Forelimb muscle (tissue), 1 donor: ENCODE measurements at places on chromosomes 11 and 22.

DNA sequence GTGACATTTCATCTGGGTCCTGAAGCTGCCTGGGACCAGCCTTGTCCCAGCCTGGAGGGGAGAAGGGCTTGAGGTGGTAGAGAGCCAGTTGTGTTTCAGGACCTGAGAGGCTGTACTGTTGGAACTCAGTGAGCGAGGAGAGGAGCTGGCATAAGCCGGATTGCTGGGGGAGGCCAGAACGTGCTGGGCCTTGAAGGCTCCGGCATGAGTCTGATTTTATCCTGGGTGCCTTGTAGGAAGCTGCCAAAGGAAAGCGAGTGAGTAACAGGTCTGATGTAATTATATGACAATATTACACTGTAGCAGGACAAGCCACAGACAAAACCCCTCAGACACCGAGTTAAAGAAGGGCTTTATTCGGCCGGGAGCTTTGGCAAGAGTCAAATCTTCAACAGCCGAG, 17.2 kb downstream of the AP2A2 start:
- DNase-seq: no peak

DNA sequence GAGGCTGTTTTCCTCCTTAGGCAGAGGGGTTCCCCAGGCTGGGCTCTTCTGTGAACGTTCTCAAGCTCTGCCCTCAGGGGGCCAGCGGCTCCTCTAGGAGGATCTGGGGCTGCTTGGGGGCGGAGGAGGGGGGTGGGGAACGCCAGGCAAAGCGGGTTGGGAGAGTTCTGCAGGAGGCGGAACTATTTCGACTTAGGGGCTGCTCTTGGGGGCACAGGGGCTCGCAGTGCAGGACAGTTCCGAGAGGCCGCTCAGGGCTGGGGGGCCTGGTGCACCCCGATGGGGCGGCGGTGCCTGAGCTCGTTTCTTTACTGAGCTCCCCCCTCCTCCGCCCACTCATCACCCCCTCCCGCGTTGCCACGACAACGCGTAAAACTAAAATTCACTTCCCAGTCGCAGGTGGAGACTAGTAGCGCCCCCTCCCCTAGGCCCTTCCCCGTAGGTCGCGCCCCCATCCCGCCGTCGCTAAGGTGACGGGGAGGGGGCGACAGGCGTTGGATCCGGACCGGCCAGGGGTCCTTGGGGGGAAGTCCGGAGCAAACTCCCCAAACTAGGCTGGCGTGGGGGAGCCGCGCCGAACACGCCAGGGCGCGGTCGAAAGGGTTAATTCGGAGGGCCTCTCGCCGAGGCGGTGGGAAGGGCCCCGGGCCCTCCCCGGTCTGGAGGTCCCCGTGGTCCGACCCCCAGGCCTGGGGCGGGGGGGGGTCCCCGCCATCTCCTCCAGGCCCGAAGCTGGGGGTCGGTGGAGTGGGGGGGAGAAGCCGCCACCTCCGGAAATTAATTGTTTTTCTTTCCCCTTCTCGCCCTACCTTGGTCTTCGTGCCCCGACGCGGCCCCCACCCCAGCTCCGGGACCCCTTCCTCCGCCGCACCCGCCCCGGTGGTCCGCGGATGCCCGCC, 857 bp downstream of the SHANK3 start:
- no peak for DNase-seq

DNA sequence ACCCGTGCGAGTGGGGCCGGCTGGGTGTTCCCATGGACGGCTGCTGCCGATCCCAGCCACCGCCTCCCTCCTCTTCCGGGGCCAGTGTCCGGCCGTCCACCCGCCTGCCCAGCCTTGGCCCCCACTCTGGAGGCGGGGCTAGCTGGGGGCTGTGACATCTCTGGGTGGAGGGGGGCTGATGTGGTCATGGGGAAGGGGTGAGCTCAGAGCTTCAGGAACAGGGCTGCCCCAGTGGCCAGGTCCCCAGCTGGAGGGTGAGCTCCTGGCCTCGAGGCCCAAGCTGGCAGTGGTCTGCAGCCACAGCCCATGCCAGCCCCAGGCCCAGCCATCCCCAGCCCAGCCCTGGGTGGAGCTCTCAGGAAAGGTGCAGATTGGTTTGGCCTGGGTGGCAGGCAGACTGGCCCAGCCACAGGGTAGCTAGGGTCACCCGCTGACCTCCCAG, 2.7 kb downstream of the INS start:
- DNase-seq: no peak

GRCh38 chr22:47175151-47176025, 412.9 kb downstream of the TBC1D22A start:
- DNase-seq: peak; percentile 53

DNA sequence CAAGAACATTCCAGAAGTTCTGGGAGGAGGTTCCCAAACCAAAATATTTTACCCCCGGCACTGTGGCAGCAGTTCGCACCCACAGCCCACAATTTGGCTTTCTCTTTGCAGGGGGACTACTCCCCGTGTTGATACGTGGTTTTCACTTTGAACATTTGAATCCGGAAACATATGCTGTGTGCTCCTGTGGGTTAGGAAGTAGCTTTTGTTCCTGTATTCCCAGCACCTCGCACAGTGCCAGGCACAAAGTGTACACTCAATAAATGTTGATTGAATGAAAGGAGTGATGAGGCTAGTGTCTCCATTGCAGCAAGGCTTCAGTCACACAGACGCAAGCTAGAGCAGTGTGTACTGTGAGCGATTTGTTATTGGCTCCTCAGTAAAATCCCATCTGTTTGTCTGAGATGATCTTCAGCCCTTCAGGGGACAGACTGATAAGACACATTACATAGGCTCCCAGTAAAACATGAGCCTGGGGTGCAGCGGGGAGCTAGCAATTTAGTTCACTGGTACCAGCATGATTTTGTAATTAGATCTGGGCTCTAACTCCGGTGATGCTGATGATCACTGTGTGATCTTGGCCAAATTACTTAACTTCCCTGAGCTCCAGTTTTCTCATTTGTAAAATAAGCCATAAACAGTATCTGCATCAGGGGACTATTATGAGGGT, 2.2 kb downstream of the LAYN start:
- no peak for DNase-seq
